ENCODE measurements at places on chromosomes 2 and 18.

- no peak for DNase-seq
Measured at GRCh38 chr18:74546751-74547530, 12.6 kb downstream of the CNDP1 start.

GRCh38 chr2:241959751-241960269 lies 90.3 kb downstream of the RTP5 start:
- DNase-seq: no peak

GRCh38 chr2:209472112-209472832 lies 48.4 kb downstream of the MAP2 start:
- peak; percentile 16 for DNase-seq

- DNase-seq: no peak
Measured at GRCh38 chr18:26515643-26516487, 32.5 kb downstream of the KCTD1 start.

DNA sequence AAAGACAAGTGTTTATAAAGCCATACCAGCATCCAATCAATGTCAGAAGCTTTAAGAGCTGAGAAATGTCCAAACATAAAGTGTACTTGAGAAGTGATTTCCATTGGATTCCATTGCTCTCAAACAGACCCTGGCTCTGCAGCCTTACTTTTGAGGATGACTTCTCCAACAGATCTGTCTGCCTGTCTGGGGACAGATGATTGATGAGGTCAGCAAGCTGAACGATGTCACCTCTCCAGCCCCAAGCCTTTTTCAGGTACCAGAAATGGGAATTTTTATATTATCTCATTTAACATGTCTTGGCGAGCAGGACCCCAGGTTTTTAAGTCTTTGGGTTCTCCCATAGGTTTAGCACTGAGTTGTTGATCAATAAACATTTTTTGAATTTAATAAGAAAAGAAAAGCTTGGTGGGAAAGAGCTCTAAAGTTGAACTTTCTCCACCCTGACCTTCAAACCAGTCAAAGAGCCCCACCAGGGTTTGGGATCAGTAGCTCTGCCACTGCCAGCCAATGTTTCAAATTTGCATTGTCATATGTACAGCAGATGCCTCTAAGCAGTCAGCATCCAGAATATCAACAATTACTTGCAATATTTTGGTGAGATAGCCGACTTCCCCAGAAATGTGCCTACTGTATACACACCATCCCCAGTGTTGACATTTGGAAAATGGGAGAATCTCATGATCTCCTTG lies 22.5 kb downstream of the PTPN18 start:
- DNase-seq: no peak

DNA sequence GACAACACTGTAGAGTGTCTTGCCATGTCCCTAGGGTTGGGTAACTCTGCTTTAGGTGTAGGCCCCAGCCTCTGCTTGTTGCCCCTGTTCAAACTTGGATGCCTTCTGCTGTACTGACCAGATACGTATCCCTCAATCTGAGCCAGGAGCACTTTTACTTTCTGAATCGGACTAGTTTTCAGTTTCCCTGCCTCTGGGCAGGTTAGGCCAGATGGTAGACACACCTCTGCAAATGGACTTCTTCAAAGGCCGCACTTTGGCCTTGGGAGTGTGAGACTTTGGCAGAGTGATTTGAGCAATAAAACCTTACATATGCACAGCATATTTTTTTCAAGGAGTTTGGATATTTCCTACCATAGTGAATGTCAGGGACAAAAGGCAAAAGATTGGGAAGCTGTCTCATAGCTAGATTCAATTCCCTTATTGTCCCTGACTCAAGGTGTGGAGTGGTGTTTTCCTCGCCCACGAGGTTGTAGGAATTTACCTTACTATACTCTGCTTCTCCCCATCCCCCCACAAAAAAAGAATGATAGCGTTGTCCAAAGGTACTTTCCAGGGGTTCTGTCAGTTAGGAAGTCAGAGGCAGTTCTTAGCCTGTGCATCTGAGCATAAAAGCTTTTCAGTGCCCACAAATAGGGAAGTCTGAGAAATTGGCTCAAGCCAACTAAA lies 15.3 kb upstream of the PARD3B start:
- DNase-seq: no peak

DNA sequence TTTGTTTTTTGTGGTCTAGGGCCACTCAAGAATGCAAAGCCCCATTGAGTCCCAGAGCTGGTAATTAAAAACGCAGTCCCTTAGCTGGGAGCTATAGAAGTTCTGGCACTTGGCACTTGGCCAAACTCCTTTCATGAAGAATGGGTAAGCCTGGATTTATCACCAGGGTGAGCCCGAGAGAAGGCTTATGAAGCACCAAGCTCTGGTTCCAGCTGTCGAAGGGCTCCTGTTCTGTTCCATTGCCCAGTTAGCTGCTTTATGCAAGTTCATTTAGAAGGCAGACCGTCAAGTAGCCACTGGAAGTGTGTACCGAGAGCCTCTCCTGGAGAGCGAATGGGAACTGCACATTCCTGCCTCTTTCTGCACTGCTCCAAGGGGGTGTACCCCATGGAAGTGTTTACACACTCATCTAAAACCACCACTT lies 14.2 kb downstream of the ECEL1 start:
- DNase-seq: no peak

DNA sequence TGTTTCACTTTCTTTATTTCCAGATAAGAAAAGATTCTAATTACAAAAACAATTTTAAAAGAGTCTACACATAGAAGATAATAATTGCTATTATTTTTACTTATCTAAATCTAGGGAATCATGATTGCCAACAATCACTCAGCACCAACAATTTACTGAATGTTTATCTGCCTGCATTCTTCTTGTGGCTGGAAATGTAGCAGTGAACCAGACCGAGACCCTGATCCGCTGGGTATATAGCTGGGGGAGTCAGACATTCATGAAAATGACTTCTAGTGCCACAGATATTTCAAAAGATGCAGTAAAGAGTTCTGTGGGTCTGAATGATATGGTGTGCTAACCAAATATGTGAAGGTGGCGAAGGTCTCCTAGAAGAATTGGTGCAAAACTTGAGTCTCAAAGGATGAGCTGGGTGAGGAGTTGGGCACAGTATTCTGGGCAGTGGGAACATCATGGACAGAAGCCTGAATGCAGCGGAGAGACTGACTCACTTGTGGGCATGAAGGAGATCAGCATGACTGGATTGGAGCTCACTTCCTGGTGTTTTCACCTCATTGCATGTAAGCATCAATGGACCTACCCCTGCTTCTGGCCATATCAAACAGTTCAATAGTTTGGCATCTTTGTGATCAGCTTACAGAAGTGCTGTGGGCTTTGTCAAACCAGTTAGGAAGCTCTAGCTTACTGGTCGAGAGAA lies 26.1 kb upstream of the FN1 start:
- DNase-seq: no peak

DNA sequence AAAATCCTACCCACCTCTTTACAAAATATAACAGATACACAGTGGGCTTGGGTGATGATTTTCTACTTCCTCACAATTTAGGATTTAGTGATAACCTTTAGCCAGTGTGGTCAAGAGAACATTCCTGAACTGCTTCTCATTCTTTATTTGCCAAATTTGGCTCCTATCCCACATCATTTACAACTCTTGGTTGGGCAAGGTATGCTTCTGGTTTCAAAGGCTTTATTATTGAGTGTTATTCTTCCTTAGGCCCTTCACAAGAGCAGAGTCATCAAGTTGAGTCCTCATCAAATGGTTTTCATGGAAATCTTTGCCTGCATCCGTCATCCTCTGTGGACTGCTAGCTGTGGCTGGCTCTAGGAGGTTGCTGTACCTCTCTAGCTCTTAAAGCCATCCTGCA lies 472.0 kb upstream of the ETAA1 start:
- DNase-seq: no peak

- DNase-seq: no peak
Measured at GRCh38 chr2:50606860-50607259, 425.1 kb downstream of the NRXN1 start.

DNA sequence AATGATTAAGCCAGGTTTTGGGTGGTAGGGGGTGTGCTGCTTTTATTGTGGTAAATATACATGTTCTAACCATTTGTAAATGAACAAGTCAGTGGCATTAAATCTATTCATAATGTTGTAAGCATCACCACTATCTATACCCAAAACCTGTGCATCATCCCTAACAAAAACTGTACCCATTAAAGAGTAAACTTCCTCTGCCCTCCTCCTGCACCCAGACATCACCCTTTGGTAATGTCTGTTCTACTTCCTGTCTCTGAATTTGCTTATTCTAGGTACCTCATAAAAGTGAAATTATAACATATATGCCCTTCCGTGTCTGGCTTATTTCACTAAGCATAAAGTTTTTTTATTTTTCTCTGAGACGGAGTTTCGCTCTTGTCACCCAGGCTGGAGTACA lies 14.1 kb downstream of the RIF1 start:
- no peak for DNase-seq

- DNase-seq: no peak
Measured at GRCh38 chr18:64436111-64436510, 287.2 kb upstream of the LINC00305 start.

DNA sequence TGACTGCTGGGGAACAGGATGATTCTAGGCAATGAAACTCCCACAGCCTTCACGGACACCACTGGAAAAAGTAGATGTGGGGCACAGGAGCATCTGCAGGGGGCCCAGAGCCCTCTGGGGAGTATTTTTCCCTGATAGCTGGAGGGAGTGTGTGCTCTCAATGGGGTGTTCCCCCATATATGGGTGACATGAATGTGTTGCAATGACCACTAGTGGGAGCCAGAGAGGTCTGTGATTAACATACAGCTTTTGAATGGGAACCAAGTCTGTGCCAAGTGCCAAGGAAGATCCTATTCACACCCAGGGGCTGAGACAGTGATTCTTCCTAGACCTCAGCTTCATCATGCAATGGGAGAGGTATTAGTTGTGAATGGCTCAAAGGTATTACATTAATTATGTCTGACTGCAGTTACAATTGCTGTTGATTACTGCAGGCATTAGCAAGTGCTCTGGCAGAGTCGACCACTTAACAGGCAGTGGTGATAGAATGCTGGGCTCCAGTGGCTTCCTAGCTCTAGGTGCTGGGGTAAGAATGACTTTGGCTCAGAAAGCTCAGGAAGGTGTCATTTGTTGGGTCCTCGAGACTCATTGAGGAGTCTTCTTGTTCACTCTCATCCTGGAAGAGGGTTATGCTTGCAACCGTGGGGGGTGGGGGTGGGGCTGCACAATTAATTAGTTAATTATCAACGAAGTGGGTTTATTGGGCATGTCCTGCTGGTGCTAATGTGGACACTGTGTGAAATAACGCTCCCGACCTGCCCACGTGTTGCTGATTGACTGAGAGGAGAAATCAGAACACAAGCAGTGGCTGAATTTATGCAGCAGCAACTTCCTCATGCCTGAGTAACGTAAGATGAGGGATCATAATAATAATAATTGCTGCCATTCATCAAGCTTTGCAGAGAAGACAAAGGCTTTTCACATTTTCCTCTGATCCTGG lies 194.1 kb downstream of the CLIP4 start:
- peak; percentile 66 for DNase-seq

DNA sequence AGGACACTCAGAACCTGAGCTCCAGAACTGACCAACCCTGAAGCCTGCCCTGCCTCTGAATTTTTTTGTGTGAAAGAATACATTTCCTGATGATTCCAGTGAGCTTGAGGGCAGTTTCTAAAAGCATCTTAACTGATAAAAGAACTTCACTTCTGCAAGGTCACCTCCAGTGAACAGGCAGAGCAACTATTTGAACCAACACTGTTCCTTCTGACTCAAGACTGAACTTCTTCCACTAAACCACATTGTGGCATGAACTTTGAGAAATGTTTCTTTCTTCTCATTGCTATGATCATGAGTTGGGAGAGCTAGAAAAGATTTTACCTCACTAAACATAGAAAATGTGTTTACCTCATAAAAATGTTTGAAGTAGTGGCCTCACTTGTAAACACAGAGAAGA lies 83.8 kb upstream of the SERTAD2 start:
- no peak for DNase-seq

- no peak for DNase-seq
Measured at GRCh38 chr2:75326645-75327044, 127.3 kb upstream of the TACR1 start.

- no peak for DNase-seq
Measured at GRCh38 chr2:109178968-109179367, 50.0 kb downstream of the SH3RF3 start.

DNA sequence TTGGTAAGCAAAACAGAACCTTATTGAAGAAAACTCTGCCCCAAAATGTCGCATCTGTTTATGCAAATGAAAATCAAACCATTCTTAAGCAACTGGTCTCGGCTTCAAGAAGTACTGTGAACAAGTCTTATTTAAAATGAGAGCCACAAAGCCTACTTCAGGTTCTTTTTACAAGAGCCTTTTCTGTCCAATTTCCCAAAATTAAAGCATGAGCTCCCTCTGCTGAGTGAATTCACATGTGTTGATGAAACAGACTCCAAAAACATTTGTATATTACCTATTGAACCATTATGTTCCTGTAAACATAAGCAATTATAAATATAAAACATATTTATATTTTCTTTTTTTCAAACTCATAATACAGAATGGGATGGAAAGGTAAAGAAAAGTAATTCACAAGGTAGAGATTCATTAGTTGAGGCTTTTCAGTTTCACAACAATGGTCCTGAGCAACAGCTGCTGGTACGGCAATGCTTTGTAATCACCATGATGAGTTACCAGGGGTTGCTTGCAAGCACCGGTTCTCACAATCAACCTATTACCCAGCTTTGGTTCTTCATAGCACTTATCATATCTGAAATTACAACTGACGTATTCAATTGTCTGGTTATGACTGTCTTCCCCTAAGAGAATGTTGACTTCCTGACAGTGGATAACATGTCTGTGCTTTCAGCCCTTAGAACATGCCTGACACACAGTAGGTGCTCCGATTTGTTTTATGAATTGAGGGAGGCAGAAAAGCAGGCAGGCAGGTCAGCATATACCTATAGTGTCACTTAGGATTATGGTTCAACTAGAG lies 108.4 kb upstream of the BZW1 start:
- peak; percentile 39 for DNase-seq

DNA sequence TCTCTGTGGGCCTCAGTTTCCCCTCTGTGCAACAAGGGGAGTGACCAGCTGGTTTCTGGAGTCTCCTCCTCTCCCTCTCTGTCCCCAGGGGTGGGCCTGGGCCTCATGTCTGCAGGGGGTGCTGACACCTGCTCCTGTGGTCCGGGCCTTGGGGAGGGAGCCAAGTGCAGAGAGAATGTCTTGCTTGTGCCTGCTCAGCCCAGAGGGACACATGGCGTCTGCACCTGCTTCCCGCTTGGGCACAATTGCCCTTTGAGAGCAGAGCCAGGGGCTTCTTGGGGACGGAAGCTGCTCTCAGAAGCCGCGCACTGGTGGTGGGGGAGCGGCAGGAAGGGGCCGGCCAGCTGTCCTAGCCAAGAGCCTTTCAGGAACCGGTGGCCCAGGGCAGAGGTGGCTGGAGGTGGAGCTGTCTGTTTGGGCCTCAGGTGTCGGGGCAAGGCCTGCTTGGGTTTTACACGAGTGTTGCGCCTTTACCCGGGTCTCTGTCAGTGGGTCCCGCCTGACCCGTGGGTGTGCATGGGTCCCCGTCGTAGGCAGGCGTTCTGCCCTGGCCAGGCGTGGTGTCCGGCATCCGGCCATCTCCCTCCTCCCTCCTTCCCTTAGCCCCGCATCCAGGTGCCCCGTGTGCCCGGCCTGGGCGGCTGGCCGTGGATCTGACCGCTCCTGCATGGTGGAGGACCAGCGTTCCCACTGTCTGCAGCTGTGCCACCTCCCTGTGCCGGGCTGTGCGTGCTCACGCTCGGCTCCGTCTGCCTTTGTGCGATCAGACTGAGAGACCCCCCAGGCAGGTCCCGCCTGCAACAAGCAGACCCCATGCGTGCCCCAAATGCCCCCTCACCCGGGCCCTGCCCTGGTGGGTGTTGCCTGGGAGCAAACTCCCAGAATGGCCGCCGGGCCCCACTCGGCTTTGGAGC lies 4.0 kb downstream of the NEU4 start:
- DNase-seq: no peak

- DNase-seq: no peak
Measured at GRCh38 chr18:58102875-58103274, 58.8 kb downstream of the NEDD4L start.

GRCh38 chr2:225076125-225076524 lies 33.9 kb upstream of the DOCK10 start:
- DNase-seq: no peak
